ENCODE measurements at places on chromosomes 16 and 17.

DNA sequence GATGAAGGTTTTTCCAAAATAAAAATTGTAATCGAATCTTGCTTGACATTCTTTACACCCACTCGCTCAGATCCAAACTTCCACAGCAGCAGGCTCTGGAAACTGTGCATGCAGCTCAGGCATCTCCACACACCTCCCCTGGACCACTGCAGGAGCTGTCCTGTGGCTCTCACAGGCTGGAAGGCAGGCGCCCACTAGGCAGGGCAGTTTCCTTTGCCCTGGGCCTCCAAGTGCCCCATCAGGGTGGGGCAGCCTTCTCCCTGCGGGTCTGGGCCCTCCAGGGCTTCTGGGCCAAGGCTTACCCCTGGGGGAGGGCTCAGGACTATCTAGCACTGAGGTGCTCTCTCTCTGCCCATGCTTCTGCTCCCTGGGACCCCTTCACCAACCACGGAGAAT is 114.5 kb upstream of the RPL38 start:
- no peak for DNase-seq

- DNase-seq: no peak
These were observed 14.9 kb downstream of the IGFBP4 start for GRCh38 chr17:40457964-40458791.

- DNase-seq: no peak
These were observed 46.2 kb upstream of the CRYM start for GRCh38 chr16:21324267-21324666.

DNA sequence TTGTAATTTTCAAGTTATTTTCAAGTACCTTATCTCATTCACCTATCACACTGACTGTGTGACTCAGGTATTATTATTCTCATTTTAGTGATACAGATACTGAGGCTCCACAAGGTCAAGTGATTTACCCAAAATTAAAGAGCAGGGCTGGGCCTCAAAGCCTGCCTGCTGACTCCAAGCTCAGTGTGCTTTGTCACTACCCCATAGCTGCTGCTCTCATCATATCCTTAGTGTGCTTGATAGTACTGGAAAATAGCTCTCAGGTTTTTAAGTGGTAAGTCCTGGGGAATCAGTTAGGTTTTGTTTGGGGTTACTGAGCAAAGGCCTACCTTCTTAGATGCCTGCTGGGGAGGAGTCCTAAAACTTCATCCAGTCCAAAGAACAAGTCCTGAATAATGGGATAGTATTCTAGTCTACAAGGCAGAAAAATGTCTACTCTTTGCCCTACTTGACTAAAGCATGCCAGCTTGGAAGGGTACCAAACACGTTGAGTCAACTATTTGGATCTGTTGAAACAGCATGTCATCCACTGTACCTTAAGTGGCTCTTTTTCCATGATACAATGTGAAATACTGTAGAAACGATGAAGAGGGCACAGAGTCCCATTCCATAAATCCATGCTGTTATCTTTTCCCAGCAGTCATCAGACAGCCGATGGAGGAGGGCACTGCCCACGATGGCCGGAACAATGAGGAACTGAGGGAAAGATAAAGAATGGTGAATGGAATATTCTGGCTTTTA is 10.7 kb downstream of the MMD start:
- no peak for DNase-seq

DNA sequence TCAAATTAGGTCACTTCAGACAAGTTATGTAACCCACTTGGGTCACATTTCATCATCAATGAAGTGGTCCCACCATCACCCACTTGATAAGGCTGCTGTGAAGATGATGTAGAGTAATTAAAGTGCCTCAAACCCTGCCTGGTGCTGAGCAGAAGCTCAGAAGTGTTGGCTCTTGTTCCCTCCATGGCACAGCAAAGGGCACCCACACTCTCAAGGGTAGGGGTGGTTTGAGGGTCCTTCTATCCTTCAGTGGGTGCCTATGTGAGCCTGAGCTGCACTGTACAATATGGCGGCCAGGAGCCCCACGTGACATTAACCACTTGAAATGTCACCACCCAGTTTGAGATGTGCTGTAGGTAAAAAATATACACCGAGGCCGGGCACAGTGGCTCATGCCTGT is 71.5 kb downstream of the CYTH1 start:
- DNase-seq: no peak

- DNase-seq: no peak
These were observed 2.7 kb downstream of the SULT1A1 start for GRCh38 chr16:28607116-28607623.

DNA sequence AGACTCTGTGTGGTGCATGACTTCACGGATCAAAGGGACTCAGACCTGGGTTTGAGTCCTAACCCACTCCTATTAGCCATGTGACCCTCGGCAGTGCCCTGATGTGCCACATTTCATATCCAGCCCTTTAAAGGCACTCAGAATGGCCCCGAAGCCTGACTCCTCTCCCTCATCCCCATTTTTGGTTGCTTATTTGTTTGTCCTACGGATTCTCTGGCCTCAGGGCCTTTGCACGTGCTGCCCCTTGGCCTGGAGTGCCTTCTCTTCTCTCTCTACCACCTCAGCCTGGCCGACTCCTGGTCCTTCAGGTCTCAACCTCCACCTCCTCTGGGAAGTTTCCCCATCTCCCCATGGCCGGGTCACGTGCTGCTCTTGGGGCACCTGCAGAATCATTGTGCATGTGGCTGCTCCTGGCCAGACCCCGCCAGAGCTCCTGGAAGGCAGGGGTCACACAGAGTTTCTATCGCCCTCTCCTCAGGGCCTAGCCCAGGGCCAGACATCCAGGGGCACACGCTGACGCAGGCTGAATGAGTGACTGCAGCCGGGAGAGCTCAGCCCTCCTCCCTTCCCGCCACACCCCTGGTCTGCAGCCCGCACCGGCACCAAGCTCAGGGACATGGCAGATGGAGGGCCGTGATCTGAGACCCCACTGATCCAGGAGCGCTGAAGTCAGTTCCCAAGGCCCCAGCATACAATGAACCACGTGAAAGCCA is 22.0 kb upstream of the CIBAR2 start:
- DNase-seq: no peak

DNA sequence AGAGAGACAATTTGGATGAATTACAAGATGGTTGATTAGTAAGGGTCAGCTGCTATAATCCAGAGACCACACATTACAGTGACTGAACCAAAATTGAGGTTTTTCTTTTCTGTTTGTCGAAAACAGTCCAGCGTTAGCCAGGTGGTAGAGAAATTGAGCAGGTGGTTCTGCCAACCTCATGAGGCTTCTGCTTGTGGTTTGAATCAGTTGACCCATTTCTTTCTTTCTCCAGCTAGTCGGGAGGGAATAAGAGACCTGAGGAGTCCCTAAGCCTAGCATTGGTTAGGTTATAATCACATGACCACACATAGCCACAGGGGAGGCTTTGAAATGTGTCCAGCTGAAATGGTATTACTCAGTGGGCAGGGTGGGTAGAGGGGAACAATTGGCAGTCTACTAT is 504.6 kb downstream of the HS3ST4 start:
- DNase-seq: no peak

GRCh38 chr16:56944954-56945839 is 13.3 kb downstream of the HERPUD1 start:
- no peak for DNase-seq

- DNase-seq: no peak
These were observed 10.1 kb upstream of the SPOP start for GRCh38 chr17:49687878-49688491.

DNA sequence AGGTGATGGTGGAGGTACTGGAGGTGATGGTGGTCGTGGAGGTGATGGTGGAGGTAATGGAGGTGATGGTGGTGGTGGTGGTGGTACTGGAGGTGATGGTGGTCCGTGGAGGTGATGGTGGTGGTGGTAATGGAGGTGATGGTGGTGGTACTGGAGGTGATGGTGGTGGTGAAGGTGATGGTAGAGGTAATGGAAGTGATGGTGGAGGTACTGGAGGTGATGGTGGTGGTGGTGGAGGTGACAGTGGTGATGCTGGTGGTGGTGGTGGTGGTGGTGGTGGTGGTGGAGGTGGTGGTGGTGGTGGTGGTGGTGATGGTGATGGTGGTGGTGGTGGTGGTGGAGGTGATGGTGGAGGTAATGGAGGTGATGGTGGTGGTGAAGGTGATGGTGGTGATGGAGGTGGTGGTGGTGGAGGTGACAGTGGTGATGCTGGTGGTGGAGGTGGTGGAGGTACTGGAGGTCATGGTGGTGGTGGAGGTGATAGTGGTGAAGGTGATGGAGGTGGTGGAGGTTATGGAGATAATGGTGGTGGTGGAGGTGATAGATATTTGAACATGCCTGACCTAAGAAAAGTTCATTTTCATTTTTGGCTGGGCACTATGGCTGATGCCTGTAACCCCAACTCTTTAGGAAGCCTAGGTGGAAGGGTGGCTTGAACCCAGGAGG is 55.0 kb downstream of the RNF213 start:
- no peak for DNase-seq

- DNase-seq: no peak
These were observed 11.2 kb downstream of the P2RX1 start for GRCh38 chr17:3905017-3905520.

DNA sequence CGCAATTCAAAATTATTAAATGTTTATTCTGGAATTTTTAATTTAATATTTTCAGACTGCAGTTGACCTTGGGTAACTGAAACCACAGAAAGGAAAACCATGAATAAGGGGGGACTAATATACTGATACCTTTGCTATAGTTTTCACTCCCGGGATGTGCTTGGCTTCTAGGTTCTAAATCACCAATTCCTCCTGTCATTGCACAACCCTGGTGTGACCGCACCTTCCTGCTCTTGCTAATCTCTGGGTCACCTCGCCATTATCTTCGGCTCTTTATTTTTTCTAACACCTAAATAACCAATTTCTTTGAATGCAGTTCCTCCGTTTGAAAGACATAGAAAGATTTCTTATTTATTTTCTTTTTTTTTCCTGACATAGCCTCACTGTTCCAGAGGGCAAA is 634.5 kb upstream of the GOT2 start:
- DNase-seq: no peak

DNA sequence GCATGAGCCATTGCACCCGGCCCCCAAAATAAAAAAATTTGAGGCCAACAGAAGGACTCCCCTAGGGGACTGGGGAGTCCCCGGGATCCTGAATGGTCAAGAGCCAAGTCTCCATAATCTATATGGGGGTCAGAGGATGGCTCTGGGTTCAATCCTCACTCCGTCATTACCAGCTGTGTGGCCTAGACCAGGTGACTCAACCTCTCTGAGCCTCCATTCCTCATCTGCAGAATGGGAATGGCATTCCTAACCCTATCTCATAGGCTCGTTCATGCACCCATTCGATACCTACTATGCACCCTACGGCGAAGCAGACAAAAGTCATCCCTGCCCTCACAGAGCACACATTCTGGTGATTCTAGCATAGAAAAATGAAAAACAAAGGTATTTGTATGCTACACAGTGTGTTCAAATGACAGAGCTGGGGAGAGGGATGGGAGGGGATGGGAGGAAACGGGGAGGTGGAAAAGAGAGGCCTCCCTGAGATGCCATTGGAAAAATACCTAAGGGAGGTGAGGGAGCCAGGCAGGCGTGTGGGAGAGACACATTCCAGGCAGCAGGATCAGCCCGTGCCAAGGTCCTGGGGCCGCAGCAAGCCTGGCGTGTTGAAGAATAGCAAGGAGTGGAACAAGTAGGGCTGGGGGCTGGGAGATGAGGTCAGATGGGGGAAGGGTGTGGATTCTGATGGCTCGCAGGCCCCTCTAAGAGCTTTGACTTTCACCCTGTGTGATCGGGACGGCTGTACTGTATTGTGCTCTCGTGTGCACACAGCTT is 71.2 kb downstream of the RMI2 start:
- no peak for DNase-seq

DNA sequence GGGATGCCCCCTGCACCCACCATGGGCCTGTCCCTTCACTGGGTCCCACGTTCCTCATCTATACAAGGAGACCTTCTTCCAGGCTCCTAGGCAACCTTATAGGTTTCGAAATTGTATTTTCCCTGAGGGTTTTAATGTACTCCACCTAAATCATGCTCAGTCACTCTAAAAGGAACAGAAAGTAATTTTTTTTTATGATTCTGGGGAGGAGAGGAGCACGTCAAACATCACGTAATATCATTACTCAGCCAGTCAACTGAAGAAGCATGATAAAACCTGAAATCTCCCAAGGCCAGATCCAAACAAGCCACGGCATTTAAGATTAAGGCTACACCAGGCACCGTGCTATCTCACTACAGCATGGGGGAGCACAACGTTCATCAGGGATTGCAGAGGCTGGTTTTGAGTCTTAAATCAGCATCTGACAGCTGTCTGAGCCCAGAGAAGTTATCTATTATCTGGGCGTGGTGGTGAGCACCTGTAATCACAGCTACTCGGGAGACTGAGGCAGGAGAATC is 3.9 kb upstream of the TMEM114 start:
- DNase-seq: no peak

DNA sequence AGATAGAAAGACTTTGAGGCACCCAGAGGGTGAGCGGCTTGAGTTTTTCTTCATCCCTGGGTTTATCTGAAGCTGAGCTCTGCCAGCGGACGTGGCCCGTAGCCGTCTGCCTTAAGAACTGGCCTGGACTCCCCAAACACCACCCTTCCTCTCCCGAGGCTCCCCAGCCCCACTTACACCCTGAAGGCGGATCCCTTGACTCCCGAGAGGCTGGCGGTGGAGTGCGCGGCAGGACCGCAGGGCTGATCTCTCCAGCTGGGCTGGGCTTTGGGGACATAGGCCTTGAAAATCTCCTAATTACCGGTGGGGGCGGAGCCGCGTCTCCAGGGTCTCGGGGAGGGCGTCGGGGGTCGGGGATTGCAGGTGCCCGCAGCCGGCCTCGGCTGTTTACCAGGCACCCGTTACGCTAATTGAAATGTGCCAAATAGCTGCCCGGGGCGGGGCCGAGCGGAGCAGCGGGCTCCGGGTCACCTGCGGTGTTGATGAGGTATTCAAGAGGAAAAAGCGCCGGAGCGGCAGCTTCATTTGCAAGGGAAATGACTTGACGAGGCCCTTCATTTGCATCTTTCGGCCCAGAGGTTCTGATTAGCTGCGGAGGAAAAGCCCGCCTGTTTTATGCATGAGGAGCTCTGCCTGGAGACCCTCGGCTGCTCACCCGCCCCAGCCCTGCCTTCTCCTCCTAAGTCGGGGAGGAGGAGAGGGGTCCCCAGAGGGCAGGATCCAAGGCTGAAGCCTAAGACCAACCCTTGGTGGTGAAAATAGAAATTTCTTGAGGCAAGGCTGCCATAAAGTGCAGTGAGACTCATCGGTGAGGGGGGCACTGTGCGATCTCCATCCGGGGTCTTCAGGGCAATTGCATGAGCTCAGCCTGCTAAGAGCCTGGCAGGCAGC is 100.7 kb downstream of the MGAT5B start:
- DNase-seq: peak; percentile 78

Data from NCI-H1930 (cell line).